Effector memory CD8-positive, alpha-beta T cell (primary cell): ENCODE measurements at places on chromosomes 12 and 14.

GRCh38 chr12:123071857-123072256, 79.0 kb downstream of the PITPNM2 start:
- no peak for DNase-seq

GRCh38 chr12:45582986-45583659, 146.4 kb upstream of the ARID2 start:
- no peak for DNase-seq

DNA sequence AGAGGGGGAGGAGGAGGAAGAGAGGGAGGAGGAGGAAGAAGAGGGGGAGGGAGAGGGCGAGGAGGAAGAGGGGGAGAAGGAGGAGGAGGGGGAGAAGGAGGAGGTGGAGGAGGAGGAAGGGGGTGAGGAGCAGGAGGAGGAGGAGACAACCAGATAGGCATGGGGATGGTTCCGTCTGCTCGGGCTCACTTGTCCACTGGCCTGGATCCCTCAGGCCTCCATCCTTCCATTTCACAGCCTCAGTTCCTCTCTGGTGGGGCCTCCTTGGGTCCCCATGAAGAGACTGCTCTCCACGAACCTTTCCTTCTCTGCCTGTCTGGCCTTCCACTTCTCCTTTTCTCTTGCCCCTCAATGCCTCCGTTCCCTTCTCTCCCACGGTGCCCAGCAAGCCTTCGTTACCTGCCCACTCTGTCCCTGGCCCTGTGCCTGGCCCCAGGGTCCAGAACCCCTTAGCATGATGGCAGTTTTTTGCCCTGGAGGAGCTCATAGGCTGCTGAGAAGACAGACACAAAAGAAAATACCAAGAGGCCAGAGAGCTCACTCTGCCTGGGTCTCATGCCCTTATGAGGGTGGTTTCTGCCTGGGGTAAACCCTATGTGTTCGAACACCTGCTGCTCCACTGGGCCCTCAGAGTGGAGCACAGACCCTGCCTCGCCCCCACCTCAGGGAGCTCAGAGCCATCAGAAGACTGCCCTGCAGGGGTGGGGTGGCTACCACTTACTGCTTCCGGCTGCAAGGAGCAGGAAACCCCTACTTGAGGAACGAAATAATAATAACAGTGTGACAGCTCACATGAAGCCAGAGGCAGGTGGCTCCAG, 11.7 kb upstream of the CACNA2D4 start:
- no peak for DNase-seq

DNA sequence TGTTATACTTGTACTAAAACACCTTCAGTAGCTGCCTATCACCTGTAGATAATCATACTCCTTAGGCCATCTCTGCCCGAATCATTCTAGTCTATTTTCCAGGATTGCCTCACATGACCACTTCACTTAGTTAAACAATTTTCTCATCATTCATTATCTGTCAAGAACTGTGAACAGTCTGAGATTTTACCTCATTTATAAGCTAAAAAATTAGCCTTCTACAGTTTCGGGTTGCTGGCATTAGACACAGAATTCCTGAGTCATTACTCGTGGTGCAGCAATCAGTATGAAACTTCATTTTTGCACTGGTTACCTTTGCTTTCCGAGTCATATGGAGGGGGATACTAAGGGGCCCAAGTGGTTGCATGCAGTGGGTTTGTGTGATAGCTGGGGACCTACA, 57.6 kb upstream of the OTOGL start:
- no peak for DNase-seq

DNA sequence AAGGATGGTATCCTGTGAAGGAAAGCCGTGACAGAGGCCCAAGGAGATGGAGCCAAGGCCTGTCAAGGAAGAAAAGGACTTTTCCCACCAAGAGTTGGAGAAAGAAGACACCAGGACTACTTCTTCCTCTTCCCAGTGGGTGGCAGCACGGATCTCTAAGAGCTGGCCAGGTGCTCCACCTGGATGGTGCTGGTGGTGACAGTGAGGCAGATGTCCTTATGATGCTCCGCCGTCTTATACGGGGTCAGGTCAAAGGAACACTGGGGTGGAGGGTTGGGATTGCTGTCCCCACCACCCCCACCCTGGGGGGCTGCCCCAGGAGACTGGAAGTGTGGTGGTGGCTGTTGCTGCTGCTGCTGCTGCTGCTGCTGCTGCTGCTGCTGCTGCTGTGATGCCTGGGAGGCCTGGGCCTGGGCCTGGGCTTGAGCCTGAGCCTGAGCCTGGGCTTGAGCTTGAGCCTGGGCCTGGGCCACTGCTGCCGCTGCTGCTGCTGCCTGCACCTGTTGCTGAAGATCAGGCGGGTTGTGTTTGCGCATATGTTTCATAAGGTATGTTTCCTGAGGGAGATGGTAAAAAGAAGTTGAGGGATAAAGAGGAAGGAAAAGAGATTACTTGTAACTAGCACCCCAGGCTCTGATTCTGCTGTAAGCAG, 4.8 kb upstream of the ING4 start:
- no peak for DNase-seq

- DNase-seq, result no peak
Observed at GRCh38 chr12:95896846-95897245, 38.1 kb downstream of the SNRPF start.

DNA sequence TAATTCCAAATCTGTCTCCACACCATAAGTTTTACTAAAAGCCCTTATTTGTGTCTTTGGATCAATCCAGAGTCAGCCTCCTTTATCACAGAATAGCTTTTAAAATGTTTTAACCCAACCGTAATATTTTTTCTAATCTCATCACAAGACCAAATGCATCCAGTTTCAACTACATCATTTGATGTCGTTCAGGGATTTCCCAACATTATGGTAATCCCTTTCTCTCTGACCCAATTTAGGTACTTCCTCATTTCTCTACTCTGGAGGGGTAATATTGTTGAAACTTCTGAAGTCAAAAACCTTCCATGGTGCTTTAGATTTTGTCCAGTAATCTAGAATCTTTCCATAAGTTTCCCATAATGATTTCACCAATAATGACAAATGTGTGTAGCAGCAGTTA, 596.8 kb downstream of the SOX5 start:
- no peak for DNase-seq

DNA sequence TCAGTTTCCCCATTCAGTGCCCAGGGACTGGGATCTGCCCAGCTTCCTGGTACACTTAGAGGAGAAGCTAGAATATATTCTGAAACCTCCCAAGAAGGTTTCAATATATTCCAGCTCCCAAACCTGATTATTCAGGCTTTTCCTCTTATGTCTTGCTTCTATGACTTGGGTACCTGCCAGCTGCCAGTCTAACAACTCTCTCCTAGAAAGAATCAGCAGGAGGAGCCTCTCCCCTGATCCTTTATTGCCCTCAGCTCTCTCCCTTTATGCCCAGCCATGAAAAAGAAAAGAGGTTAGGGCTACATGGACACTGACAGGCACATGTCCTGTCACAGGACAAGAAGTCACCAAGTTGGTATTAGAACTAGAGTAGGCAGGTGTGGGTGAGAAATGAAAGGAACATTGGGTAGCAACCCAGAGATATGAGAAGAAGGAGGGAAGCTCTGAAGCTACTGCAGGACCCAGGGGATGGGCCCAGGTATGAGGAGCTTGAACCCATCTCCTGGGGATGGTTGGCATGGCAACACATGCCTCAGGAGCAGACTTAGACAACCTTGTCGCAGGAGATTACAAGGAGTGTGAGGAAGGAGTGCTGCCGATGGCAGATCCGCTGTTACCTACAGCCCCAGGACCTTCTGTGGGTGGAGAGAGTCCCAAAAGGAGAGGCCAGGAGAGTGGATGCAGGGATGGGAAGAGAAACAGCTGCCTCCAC, 2.0 kb upstream of the CACNB3 start:
- no peak for DNase-seq

GRCh38 chr12:45913631-45914030, 76.7 kb downstream of the SCAF11 start:
- DNase-seq, result no peak

- DNase-seq, result no peak
Observed at GRCh38 chr12:132469423-132469822, 20.5 kb upstream of the FBRSL1 start.

- DNase-seq, result no peak
Observed at GRCh38 chr14:90274808-90275457, 18.6 kb downstream of the PSMC1 start.

DNA sequence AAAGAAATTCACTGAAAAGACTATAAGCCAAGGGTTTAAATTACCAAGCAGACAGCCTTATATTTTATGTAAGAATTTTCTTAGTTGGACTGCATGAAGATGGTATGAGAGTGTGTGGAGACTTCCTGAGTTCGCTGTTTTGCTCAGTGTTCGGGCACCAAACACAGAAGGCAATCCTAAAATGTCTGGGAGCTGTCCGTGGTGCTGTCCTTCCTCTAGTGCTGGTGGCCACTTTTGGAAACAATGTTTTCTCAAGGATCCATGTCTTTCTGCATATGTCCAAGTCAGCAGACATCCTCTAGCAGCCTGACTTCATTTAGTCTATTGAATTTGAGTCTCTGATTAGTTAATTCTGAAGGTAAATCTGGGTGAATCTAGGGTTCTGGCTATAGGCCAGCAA, 135.8 kb downstream of the SLC8A3 start:
- DNase-seq, result no peak

DNA sequence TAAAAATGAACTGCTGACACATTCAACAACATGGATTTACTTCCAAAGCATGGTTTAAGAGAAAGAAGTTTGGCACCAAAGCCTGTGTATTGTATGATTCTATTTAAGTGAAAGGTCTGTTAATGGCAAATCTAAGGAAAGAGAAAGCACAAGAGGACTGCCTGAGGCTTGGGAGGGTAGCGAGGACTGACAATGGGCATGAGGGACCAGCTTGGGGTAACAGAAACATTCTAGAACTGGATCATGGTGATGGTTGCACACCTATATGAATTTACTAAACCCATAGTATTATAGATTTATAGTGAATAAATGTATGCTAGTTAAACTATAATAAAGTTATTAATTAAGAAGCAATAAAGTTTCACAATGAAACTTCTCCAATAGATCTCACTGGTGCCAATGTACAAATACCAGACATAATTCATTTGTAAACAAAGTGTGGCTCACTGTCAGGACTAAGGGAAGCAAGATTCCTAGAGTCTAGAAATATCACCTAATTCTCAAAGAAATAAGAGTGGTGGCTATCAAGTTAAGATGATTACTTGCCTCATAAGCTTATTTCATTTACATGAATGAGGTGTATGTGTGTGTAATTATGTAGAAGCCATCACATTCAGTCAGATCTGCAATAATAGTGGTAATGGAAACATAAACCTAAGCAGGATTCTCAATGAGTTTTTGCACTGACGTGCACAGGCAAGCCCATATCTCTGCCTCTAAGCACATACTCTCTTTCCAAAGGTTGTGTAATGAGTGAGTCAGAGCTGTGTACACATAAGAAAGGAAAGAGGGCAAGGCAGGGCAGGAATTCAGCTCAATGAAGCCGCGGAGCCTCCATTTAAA, 353.4 kb downstream of the KCNH5 start:
- DNase-seq, result no peak

DNA sequence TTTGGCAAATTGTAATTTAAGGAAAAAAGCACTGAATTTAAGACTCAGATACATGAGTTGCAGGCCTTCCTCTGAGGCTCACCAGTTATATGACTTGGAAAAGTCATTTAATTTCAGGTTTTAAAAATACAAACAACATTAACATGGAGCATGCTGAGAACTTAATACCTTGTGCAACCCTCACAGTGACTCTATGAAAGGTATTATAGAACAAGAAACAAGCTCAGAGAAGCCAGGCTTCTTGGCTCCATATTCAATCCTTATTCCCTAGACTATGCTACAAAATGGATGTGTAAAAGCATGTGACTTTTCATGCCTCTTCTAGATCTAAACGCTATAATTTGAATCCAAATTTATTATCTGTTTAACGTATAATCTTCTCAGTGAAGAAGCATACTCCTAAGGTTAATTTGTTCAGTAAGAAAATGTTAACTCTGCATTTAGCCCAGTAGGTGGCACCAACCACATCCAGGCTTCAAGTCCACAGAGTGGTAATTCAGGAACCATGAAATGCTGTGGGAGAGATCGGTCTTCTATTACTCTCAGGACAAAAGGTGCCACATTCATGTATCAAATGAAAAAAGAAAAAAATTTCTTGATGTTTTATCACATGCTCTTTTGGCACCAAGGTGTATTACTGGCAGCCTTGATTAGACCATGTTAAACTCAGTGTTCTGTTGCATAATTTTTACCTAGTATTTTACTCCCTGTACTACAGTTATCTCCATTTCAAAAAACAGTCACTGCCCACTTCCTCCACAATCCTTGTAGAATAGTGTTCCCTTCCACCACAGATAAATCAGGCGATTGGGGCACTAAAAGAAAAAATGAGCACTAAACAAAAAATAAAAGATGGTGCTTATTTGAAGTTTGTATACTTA, 9.3 kb downstream of the CCDC196 start:
- DNase-seq, result no peak

DNA sequence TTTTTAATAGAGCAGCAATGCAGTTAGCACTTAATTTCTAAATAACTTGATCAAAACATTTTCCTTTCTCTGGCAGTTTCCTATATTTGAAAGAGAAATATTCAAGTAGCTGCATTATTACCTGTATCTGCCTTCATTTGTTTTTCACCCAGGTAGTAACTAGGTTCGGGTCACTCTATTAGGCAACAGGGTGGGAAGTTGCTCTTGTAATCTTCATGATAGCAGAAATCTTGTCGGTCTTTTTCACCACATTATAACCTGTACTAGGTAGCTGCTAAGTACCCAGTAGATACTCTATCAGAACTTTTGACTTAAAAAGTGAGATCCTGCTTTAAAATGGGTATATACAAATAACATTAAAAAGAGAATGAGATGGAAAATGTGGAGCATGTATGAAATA, 2.4 kb upstream of the PIK3C2G start:
- no peak for DNase-seq

DNA sequence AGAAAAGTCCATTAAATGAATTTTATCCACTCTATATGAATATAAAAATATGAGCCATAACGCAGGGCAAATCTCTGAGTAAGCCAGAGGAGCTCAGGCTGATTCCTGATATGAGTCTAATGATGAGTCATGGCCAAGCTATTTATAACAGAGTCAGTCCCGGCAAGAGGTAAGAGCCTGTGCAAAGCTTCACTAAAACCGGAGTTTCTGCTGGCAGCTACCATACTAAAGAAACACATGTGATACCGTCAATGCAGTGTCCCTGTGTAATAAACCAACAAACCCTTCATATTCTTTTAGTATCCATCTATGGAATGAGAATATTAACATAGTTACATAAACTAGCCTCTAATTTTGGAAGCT, 319.4 kb downstream of the KCNC2 start:
- no peak for DNase-seq

GRCh38 chr12:128844031-128844635, 9.1 kb upstream of the GLT1D1 start:
- no peak for DNase-seq

DNA sequence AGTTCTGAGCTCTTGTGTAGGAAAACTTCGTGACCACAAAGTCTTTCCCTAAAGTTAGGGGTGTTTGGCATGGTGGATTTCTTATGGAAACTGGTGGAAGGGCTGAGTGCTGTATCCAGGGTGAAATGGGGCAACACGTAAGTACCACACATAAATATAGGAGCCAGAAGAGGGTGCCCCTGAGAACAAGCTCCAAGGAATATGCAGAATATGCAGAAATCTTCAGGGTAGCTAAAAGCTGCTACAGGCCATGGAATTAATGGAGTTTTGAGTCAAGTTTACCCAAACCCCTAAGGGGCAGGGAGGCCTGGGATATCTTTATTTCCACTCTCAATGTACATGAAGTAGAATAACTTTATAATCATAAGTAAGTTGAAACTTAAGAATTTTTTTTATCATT, 44.0 kb downstream of the ZNF664 start:
- DNase-seq, result no peak
